ENCODE measurements at places on chromosomes 1 and 21. TPM values are rescaled to one million over a fixed set of nuclear protein-coding genes. Genes with fewer than 3 reads are reported as not detected.

C1QC gene
- polyA plus RNA-seq: 50.3 TPM

FCMR gene
- 1.5 TPM for polyA plus RNA-seq

CFHR2 gene
- not detected for polyA plus RNA-seq

SH2D1B gene
- 0.18 TPM for polyA plus RNA-seq

ATP1A2 gene
- 87.0 TPM for polyA plus RNA-seq

CD1B gene
- not detected for polyA plus RNA-seq

PRPF38B gene
- 42.2 TPM for polyA plus RNA-seq

DDR2 gene
- polyA plus RNA-seq: 34.6 TPM

TSPAN2 gene
- polyA plus RNA-seq: 9.4 TPM

HNRNPU gene
- polyA plus RNA-seq: 348 TPM

CHRNB2 gene
- polyA plus RNA-seq: 0.26 TPM

MROH9 gene
- polyA plus RNA-seq: 0.09 TPM

KRTAP19-3 gene
- not detected for polyA plus RNA-seq

PRELP gene
- polyA plus RNA-seq: 3.1 TPM

FCRL1 gene
- polyA plus RNA-seq: 0.09 TPM

AQP10 gene
- not detected for polyA plus RNA-seq

C1orf210 gene
- not detected for polyA plus RNA-seq

ILDR2 gene
- polyA plus RNA-seq: 3.8 TPM

ZNF436 gene
- polyA plus RNA-seq: 38.5 TPM

SYDE2 gene
- 2.4 TPM for polyA plus RNA-seq

Measured in hindlimb muscle (tissue), 1 donor.